Stimulated activated CD4-positive, alpha-beta T cell treated with anti-CD3 and anti-CD28 coated beads, Interleukin-2, amount 100 ng/mL, for 4 hours (primary cell): ENCODE measurements at places on chromosomes 3 and 15.

GRCh38 chr3:175098644-175099043 lies 239.5 kb downstream of the NAALADL2 start:
- DNase-seq: no peak

DNA sequence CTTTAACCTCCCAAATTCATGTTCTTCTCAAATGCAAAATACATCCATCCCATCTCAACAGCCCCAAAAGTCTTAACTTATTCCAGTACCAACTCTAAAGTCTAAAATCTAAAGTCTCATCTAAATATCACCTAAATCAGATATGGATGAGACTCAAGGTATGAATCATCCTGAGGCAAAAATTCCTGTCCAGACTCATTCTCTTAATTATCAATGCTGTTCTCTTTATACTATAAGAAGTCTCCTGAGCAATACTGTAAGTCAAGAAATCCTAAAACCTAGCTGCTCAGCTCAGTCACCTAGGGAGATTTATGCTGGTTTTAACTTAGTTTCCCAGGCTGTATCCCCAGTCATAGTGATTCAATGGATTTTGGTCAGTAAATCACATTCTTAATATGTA lies 11.1 kb downstream of the RAD18 start:
- DNase-seq: no peak

- no peak for DNase-seq
Measured at GRCh38 chr15:93180656-93181055, 91.6 kb upstream of the RGMA start.

GRCh38 chr3:123909785-123910184 lies 25.7 kb upstream of the MYLK start:
- DNase-seq: no peak

DNA sequence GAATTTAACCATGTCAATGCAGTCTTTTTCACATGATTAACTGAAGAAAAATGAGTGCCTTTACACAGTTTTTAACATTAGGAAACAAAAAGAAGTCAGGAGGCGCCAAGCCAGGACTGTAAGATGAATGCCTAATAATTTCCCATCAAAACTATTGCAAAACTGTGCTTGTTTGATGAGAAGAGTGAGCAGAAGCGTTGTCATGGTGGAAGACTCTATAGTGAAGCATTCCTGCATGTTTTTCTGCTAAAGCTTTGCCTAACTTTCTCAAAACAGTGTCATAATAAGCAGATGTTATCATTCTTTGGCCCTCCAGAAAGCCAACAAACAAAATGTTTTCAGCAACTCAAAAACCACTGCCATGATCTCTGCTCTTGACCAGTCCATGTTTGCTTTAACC lies 156.8 kb upstream of the CDIN1 start:
- DNase-seq: no peak

- DNase-seq: no peak
Measured at GRCh38 chr3:99429502-99429901, 208.9 kb upstream of the COL8A1 start.

- DNase-seq: no peak
Measured at GRCh38 chr15:99421172-99421656, 144.6 kb upstream of the MEF2A start.

DNA sequence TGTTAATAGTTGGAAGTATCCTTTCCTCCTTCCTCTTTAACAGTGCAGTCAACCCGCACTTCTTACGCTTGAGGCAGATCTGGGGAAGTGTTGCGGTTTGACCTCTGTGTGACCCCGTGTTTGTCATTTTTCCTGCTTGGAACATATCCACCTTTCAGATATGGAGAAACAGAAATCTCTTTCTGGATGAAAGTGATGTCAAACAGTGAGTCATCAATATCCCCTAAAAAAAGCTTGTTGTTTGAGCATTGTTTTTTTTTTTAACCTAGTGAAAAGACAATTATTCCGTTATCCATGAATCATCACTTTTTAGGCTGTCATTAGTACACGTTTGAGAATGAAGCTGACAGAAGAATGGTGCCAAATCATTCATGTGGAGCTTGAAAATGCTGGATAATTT lies 293.7 kb downstream of the ARPP21 start:
- no peak for DNase-seq
